Activated naive CD4-positive, alpha-beta T cell treated with Interleukin-2 at 50 U/mL for 16 hours (primary cell): ENCODE measurements at places on chromosomes 3 and 15.
A peak's percentile ranks its signal among the peaks of the same experiment; 100 is the strongest.

- no peak for DNase-seq
Measured at GRCh38 chr3:69235882-69236281, 113.5 kb upstream of the LMOD3 start.

DNA sequence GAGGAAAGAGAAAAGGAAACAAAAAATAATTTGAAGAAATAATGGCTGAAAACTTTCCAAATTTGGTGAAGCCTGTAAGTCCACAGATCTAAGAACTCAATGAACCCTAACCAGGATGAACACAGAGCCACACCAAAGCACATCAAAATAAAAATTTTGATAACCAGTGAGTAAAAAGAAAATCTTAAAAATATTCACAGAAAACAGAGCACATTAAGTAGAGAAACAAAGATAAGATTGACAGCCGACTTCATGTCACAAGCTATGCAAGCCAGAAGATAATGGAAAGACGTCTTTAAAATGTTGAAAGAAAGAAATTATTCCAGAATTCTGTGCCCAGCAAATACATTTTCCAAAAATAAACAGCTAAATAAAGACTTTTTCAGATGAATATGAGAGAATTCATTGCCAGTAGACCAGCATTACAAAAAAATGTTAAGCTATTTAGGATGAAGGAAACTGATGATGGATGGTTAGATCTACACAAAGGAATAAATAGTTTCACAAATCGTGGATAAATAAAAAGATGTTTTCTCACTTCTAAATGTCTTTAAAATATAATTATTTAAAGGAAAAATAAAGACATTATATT lies 140.2 kb upstream of the SKOR1 start:
- DNase-seq = no peak

- no peak for DNase-seq
Measured at GRCh38 chr3:149881879-149882278, 68.9 kb downstream of the RNF13 start.

GRCh38 chr3:98906230-98906629 lies 4.7 kb upstream of the DCBLD2 start:
- no peak for DNase-seq

DNA sequence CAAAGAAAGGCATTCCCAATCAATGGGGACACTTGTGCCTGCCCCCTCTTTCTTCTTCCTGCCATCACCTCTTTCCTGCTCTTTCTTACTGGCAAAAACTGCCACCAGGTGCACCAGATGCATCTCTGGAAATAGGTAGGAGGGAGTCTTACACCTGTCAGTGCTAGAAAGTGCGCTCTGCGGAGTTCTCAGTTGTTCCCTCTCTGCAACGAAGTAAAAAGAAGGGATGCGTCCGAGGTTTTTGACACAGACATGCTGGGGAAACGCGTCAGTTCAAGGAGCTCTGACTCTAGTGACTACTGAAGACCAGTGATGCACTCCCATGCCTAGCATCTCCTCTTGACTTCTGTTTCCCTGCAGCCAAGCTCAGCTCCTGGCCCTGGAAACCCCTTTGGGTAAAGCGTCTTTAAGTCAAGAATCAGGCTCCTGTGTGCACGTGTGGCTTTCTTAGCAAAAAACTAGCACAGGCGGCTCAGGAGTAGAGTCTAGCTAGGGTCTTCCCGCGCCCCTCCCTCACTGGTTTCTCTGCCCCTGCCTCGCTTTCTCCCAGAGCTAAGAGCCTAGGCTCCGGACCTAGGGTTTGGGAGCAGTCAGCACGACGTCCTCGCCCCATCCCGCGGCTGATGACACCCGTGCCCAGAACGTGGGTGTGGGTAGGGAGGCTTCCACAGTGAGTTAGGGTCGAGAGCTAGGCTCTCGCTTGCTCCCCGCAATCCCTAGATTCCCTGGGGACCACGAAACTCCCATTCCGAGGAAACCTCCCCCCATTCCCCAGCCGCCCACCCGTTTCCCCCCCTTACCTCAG lies 564 bp upstream of the GRM7 start:
- no peak for DNase-seq

DNA sequence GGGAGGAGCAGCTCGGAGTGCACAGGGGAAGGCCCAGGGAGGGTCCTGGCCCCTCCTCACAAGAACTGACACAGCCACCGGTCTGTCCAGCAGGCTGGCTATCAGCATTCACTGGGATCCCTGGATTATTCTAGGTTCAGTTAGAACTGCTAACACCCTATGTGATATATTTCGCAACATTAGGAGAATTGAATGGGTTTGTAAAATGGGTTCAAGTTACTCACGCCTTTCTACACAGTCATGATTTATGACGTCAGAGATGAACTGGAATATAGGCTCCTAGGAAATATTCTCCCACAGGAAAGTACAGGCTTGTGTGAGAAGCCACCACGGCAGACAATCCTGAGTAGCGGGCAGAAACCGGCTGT lies 969 bp upstream of the BSN start:
- DNase-seq = no peak

DNA sequence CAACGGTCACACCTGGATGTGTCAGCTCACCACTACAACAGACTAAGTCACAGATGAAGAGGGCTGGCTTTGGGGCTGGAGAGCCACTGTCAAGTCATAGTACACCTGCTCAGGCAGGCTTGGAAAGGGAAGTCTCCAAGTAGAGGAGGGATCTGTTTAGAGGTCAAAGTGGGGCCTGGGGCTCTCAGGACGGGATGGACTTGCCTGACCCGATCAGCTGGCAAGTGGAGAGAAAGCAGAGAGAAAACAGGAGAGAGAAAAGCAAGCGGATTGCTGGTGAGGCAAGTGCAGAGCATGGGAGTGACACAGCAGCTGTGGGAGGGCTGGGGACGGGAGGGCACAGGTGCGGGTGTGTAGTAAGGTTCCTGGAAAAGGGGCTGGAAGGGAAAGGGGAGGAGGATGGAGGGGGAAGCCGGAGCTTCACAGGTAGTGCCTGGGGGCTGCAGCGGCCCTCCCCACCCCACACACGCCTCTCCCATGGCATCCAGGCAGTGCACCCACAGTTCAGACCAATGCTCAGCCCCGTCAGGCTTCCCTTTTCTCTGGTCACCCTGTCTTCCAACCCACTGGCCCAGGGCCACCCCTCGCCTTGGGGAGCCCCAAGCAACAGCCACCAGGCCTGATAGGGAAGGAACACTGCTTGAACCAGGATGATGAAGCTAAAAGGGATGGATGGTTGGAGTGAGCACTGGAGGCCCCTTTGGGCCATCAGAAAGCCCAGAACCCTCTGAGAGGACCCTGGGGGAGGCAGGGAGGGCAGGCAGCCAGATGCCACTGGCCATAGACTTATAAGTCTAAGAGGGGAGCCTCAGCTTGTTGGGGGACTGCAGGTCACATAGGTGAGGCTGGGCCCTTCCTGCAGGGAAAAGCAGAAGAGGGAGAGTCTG lies 8.5 kb downstream of the RPS17 start:
- no peak for DNase-seq

GRCh38 chr3:50617096-50617791 lies at the start of gene MAPKAPK3:
TSS of gene MAPKAPK3 (plus strand) at chr3:50617151. CDS start at chr3:50617566, 415 bp downstream.
- DNase-seq = peak; percentile 49

DNA sequence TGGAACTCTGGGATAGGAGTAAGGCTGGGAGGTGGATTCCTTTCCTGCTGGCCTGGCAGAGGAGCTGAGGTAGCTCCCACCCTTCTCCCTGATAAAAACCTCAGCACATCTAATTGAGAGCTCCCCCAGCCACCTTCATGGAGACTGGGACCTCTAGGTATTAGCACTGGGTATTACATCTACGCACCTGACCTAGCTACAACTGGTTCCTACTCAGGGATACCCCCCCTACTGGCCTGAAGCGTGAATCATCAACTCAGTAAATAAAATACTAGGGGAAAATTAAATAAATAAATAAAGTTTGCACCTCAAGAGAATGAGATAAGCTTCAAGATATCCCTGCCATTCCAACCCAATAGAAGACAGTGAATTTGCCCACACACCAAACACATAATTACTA lies 140.4 kb downstream of the NEK10 start:
- DNase-seq = no peak

GRCh38 chr15:74228723-74229081 lies 7.4 kb upstream of the CCDC33 start:
- no peak for DNase-seq

DNA sequence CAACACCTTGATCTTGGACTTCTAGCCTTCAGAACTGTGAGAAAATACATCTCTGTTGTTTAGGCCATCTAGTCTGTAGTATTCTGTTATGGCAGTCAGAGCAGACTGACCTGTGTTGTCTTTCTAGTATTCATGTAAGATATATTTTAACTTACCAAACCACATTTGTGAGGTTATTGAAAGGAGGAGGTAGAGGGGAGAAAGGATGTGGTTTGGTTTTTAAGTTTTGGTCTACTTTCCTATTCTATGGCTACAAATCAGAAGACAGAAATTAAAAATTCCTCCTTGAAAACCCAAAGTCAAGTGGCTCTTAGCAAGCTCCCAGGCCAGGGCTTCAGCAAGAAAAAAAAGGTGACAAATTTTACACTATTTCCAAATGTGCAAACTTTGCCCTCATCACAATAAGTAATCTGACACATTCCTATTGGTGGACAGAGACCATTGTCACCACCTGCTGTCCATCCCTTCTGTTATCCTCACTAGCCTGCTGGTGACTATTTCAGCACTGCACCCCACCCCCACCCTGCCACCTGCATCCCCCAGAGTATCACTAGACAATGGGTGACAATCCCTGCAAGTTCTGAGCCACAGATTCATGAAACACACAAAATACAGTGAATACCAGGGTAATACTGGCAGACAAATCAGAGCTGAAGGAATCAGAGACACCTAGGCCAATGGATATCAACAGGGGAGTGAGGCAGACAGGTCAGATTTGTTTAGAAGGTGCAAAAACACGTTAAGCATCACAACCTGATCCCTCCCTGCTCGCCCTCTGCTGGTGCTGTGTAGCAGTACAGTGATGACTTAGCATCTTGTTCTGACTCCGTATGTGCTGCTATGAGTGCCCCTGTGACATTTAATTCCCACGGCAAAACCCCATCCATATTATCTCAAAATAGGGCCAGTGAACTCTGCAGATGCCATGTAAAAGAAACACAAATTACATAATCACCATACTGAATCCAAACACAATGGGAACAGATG lies 79.0 kb upstream of the DCLK3 start:
- peak; percentile 72 for DNase-seq

DNA sequence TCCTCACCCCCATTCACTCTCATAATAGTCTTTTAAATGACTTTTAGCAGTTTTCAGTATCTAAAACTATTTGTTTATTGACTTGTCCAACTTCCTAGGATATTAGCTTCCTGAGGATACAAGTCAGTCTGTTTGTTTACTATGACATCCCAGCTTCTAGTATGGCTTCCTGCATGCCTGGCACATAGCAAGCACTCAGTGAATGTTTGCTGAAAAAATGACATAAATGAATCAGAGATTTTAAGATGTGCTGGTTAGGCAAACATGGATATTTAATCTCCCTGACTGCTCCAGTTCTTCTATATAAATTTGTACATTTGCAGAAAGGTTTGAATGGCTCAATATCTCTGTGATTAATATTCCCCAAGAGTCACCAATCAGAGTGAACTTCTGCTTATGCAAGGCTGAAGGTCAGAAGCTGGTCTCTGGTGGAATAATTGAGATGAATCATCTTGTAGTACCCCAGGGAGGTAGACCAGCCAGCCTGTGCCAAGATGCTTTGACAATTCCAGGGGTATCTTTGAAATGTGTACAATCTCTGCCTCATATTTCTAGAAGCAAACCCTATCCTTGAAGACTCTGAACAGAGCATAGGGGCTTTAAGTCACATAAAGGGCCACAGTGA lies 219.0 kb upstream of the LMCD1 start:
- DNase-seq = no peak

GRCh38 chr15:57090496-57090859 lies 172.0 kb downstream of the TCF12 start:
- no peak for DNase-seq

DNA sequence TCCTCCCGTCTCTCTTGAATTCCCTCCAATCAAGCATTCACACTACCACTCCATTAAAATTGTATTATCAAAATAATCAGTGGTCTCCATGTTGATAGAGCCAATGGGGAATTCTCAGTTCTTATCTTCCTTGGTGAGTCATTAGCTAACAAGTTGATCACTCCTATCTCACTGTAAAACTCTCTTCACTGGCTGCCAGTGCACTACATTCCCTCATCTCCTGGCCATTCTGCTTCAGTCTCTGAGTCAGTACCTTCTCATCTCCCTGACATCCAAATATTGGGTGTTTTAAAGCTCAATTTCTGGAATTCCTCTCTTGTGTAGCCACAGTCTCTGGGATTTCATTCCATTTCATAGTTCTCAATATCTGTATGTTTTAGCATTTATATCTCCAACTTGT lies 175.2 kb downstream of the ALDH1A2 start:
- no peak for DNase-seq

- DNase-seq = no peak
Measured at GRCh38 chr3:42043099-42043813, 47.9 kb upstream of the TRAK1 start.

DNA sequence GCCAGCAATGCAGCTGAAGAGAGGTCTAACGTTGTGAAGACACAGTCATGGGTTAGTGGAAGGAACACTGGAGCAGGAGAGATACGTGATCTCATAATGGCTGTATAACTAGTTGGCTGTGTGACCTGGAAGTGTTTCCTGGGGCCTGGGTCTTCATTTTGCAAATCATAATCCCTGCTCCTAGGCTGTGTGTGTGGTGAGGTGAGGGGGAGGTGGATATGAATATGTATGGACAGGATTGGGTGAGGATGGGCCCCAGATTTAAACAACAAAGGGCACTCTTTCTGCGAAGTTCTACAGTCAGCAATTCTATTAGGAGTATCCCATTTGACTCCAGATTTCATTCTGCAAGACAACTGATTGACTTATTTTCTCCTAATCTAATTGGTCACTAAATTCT lies 41.3 kb downstream of the ANKRD28 start:
- DNase-seq = no peak

- no peak for DNase-seq
Measured at GRCh38 chr3:80550174-80550573, 782.4 kb upstream of the ROBO1 start.

DNA sequence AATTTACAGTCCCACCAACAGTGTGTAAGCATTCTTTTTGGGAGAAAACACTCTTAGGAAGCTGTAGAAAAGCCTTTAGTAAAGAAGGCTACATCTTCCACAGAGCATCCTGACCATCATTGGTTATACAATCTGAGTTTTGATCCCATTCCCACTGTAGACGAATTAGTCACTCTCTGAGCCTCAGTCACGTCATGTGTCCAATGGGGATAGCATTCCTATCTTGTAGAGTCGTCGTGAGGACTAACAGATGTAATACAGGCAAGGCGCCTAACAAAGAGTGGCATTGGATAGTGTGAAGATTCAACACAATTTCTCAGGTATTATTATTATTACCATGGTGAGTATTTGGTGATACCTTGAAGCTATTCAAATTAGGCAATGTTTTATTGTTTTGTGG lies 44.0 kb upstream of the ALDH1A3 start:
- DNase-seq = no peak

DNA sequence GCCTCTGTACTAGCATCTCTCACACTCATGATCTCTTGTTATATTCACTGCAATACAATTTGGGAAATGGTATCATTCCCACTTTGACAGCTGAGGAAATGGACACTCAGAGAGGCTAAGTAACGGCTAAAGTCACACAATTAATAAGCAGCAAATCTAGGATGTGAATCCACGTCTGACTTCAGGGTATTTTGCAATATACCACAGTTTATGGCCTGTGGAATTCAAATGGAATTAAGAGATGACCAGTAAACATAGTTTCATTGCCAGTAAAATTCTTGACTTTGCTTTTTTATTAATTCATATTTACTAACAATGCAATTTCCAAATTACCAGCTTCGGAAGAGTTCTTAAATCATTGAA lies 61.1 kb downstream of the CCNL1 start:
- no peak for DNase-seq

- DNase-seq = no peak
Measured at GRCh38 chr3:192652727-192653126, 74.6 kb downstream of the FGF12 start.
